ENCODE measurements at places on chromosomes 13 and 19.

DNA sequence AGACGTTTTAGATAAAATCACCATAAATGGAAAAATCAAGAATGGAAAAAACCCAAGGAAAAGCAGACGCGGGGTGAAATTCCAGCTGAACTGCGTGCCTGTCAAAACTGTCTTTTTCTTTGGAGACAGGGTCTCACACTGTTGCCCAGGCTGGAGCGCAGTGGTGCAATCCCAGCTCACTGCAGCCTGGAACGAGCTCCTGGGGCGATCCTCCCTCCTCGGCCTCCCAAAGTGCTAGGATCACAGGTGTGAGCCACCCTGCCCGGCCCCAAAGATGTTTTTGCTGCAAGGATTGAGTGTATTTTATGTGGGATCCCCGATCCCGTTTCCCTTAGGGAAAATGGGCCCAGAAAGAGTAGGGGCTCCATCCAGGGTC is 875 bp upstream of the PEAK3 start:
- DNase-seq = no peak

- no peak for DNase-seq
Measured at GRCh38 chr19:6707658-6708018, 12.8 kb downstream of the C3 start.

DNA sequence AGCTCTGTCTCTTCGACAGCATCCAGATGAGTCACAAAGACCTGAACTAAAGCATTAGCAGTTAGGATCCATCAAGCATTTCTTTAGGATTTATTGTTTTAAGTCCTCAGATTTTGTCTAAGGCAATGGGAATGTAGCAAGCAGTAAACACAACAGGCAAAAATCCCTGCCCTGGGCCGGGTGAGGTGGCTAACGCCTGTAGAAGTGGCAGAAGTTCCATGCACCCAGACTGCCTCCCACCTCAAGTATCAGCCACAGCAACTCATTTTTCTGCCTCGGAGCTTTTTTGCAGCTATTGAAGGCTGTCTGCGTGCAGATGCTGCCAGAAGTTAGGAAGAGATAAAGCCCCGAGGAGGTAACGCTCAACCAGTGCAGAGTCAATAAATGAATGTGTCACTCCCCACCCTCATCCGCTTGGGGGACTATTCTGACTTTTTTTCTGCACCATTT is 47.1 kb upstream of the MRI1 start:
- no peak for DNase-seq

- DNase-seq = no peak
Measured at GRCh38 chr19:15529774-15530372, 21.5 kb downstream of the CYP4F22 start.

- no peak for DNase-seq
Measured at GRCh38 chr13:110506396-110506795, 55.1 kb downstream of the RAB20 start.

DNA sequence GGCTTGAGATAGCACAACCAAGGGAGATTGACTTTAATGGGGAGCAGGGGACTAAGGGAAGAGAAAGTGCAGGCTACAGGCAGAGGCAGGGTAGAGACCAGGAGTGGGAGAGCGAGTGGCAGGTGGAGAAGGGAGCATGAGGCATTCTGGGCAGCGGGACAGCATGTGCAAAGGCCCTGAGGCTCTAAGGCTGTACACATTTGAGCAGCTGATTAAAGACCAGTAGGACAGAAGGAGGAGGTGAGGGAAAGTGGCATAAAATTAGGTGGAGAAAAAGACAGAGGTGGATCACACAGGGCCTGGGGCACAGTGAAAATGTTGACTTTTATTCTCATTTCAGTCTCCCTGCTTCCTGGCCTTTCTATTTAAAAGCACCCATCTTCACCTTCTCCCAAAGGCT is 74.4 kb downstream of the ALOX5AP start:
- no peak for DNase-seq

- DNase-seq = no peak
Measured at GRCh38 chr13:34591900-34592529, 350.1 kb upstream of the NBEA start.

GRCh38 chr13:91292630-91293221 is 54.8 kb upstream of the MIR17HG start:
- no peak for DNase-seq

DNA sequence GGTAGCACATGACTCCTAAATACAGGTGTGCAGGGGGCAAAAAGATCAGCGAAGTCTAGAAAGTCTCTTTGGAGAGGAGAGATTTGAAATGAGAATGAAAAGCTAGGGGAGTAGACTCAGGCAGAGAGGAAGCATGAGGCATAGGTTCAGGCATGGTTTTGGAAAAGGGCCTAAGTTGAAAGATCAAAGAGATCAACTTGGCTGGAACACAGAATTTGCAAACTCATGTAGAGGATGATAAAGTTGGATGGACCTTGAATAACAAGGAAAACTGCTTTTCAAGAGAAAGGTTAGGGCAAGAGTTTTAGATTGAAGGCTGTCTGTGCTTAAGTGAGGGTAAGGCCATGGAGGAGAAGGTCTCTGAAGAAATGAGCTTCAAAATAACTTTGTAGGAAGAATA is 47.4 kb upstream of the UBAC2 start:
- DNase-seq = no peak

DNA sequence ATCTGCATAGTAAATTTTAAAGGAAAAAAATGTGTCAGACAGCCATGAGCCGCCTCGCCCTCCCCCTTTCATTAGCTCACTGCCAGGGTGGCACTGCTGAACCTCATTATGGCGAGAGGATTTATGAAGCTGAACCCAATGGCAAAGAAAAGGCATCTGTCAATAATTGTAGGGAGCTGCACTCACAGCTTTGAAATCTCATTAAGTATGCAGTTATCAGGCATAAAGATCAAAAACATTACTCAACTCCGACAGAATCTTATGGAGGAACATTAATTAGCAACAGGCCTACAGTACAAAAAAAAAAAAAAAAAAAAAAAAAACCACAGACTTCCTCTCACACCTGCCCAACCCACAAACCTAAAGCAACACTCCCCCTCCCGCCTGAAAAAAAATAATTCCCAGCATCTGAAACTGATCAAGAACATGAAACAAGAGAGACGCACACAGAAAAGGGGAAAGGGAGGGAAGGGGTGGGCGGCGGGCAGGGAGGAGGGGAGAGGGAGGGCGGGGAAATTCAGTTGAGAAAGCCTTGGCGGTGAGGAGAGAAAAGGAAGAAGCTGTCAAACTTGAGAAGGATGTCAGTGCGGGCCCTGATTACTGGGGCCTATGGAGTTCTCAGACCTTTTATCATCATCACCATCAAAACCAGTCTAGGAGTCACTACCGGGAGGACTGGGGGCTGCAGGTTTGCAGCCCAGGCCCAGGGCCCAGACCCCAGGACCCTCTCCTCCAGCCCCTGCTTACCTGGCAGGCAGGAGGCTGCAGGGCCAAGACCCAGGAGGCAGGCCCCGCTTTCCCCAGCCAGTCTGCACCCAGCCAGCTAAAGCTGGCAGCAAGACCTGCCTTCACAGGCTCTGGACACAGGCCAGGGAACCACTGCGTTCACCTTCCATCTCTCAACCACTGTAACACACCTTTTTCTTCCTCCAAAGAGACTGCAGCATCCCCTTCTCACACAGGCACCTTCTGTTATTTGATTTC is 8.9 kb downstream of the TSHZ3 start:
- DNase-seq = no peak

- no peak for DNase-seq
Measured at GRCh38 chr13:73138638-73139491, 80.1 kb downstream of the KLF5 start.

GRCh38 chr19:28631961-28632360 is 581.0 kb downstream of the UQCRFS1 start:
- DNase-seq = no peak
